ENCODE measurements at places on chromosomes 2 and 18. TPM values are rescaled to one million over a fixed set of nuclear protein-coding genes. Genes with fewer than 3 reads are reported as not detected.

The IRS1 gene
- total RNA-seq, result 15.1 TPM

The MMADHC gene
- 86.5 TPM for total RNA-seq

The AQP12B gene
- total RNA-seq, result not detected

The GPR55 gene
- total RNA-seq, result not detected

The GAREM1 gene
- total RNA-seq, result 11.0 TPM

The NT5DC4 gene
- not detected for total RNA-seq

The MSGN1 gene
- not detected for total RNA-seq

The FAM237A gene
- total RNA-seq, result not detected

The C2orf49 gene
- 19.9 TPM for total RNA-seq

The PRKAG3 gene
- total RNA-seq, result not detected

The SPDYA gene
- 1.1 TPM for total RNA-seq

The RAD51AP2 gene
- total RNA-seq, result 0.16 TPM

The SOX11 gene
- 201 TPM for total RNA-seq

GRCh38 chr2:101356055-101356454, 31.2 kb downstream of the CREG2 start:
- DNase-seq, result no peak

- DNase-seq, result no peak
Measured at GRCh38 chr2:26696351-26696816, 3.9 kb downstream of the KCNK3 start.

- DNase-seq, result no peak
Measured at GRCh38 chr2:219168526-219168925, 1.3 kb downstream of the SLC23A3 start.

DNA sequence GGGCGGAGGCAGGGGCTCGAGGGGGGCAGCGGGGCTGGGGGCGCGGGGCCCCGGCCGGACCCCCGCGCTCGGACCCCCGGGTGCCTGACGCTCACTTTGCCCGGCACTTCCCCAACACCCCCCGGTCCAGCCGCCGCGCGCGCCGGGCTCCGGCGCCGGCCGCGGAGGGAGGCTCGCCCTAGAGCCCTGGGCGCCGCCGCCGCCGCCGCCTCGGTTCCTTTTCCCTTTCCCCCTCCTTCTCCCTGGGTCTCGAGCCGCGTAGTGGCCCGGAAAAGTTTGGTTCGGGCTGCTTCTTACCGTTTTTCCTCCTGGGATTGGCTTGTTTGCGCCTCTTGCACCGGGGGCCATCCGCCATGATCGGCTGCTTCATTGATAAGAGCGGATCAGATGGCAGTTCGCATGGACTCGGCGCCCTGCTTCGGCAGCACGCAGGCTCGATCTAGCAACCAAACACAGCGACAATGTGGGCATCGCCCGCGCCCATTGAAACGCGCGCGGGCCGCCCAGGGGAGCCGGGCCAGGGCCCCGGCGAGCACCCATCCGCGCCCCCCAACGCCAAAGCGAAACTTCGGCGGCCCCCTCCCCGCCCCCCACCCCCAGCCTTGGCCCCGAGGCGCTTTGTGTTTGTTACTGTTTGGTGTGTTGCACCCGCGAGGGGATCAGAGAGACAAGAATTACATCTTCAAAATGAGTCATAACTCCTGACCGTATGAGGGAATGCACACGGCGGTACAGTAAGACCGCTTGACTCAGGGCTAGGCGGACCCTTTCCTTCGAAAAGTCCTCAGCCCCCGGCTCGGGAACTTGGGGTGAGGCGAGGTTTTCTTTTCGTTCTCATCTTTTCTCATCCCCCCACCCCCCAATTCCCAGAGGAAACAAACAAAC, 2.7 kb downstream of the ZEB2 start:
- no peak for DNase-seq

DNA sequence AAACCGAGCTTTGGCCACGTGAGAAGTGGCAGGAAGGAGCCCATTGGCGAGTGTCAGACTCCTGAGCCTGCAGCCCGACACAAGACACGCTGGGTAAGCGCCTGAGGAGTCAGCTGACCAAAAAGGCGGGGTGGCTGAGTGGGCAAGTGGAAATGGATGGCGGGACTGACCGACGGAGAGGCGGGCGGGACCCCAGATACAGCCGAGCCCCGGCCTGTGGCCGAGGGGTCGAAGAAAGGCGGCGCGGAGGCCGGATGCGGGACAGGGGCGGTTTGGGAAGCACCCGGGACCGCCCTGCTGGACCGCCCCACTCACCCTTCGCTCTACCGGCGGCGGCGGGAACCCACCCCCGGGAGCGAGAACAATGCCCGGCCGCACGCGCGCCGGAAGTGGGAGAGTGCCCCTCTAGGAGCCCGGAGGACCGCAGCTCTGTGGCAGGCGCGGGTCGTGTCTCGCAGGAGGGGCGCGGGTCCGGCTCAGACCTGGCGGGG, 22.8 kb downstream of the ZSCAN30 start:
- DNase-seq, result no peak

DNA sequence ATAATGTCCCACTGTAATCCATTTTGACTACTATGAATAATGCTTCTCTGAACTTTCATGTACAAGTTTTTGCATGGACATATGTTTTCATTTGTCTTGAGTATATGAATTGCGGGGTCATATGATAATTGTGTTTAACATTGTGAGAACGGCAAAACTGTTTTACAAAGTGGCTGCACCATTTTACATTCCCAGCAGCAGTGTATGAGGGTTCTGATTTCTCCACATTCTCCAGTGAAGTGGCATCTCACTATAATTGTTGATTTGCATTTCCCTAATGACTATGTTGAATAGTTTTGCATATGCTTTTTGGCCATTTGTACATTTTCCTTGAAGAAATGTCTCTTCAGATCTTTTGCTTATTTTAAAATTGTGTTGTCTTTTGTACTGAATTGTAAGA, 20.1 kb downstream of the NCOA1 start:
- DNase-seq, result no peak

GRCh38 chr2:3189076-3189591, 188.5 kb downstream of the EIPR1 start:
- no peak for DNase-seq

- DNase-seq, result no peak
Measured at GRCh38 chr2:30201990-30202389, 29.3 kb upstream of the LBH start.

DNA sequence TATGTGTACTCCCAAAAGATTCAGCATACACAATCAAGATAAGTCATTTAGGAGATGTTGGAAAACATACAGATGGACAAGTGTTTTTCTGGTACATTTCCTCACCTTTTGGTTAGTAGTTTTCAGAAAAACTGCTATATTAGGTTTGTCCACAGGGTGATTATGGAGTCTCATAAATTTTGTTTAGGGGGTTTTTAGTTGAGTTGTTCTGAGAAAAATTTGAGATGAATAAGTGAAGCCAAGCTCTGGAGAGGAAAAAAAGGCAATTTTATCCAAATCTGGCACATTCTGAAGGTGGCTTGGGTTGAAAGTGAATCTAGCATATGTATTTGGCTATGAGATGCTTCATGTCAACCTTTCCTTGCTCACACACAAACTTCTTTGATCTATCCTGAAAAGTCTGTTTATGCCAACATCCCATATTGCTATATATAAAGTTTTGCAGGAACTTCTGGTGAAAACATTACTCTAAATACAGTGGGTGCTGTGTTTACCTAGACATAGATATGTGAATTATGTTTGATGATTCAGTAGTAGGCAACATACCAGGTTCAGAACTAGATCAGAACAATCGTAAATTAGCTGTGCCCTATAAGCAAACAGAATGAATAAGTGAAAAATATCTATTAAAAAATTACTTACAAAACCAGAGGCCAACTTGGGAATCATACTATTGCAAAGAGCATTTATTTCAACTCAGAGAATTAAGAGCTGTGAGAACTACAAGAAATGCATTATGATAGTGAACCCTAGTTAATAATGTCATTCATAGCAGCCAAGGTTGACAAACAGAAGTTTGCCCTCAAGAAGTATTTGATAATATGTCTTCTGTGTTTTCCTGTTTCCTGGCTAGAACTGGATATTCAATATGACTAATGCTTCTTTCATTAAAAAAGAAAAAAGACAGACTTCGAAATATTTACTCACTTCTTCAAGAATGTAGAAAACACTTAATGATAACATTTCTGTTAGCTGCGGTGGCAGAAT, 552.0 kb downstream of the IRS1 start:
- DNase-seq, result no peak

GRCh38 chr2:28821295-28821958, 10.8 kb downstream of the SPDYA start:
- peak; percentile 65 for DNase-seq

- no peak for DNase-seq
Measured at GRCh38 chr2:39593439-39594393, 72.0 kb upstream of the TMEM178A start.

GRCh38 chr2:129705085-129705484, 274.4 kb upstream of the RAB6C start:
- no peak for DNase-seq

GRCh38 chr18:58787536-58788149, 77.0 kb upstream of the ZNF532 start:
- no peak for DNase-seq

- no peak for DNase-seq
Measured at GRCh38 chr2:74939919-74940812, 18.3 kb upstream of the POLE4 start.

- no peak for DNase-seq
Measured at GRCh38 chr2:203396667-203397066, 68.5 kb downstream of the ABI2 start.

DNA sequence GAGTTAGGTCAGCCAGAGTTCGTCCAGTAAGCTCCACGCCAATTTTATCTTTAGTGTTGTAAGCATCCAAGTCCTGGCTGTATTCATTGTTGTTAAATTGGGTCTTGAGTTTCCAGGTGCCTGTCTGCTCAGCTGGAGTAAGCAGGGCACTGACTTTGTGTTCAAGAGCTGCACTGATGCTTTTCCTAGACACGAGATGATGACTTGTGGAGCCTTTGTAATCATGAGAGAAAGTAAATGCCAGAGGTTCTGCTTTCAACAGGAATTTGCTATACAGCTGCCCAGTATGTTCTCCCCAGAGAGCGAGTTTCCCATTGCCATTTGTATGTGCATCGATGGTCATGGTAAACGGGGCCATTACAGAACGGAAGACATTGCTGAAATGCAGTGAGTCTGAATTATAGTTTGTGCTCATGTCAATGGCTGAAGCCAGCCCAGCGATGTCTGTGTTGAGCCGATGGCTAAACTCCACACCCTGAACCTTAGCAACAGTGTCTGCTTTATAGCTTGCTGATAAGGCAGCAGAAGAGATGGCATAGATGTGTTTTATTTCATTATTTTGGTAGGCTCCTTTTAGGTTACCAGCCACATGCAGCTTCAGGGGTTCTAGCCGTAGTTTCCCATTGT, 32.9 kb downstream of the APOB start:
- DNase-seq, result no peak

DNA sequence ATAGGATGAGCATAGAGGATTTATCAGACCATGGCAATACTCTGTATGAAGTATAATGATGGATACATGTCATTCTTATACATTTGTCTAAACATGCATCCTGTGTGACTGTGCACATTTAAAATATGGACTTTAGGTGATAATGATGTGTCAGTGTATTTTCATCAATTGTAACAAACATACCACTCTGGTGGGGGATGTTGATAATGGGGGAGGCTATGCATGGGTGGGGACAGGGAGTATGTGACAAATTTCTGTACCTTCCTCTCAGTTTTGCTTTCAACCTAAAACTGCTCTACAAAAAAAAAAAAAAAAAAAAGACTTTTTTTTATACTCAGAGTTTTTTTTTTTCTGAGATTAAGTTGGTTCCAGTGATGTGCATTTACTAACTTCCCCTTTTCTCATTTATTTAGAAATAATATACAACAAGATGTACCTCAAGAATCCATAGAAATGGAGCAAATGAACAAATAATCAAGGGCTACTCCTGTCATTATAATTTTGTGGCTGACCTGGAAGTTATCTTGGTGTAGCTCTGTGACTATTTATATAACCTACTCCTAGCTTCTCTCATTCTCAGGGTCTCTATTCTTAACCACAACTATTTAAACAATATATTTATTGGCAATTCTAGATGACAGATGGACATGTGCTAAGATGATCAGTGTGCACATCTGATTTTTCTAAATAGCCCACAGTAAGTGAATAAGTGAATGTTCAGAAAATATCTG, 108.9 kb upstream of the ITGA4 start:
- DNase-seq, result no peak

GRCh38 chr2:238847841-238848690, at the start of gene TWIST2:
TSS of gene TWIST2 (plus strand) at chr2:238848085. CDS start at chr2:238848216, 131 bp downstream.
- peak; percentile 39 for DNase-seq

GRCh38 chr2:65043001-65043400, 13.2 kb upstream of the CEP68 start:
- DNase-seq, result no peak

DNA sequence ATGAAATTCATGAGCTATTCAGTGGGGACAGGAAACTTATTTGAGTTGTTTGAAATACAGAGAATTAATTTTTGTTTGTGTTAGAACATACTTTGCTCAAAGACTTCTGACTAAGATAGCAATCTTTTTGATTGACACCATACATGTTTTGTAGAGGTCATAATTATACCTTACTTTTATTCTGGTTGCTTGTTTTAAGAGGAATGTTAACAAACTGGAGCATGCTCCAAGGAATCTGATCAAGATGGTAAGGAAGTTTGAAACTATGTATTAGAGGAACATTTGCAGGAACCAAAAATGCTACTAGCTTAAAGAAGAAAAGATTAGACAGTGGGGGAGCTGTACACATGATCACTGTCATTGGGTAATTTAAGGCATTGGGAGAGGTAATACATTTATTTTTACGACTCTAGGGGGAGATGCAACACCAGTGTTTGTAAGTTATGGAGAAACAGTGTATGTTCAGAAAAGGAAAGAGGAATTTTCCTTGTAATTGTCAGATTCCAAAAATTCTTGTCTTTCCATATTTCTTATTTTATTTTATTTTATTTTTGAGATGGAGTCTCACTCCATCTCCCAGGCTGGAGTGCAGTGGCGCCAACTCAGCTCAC, 8.0 kb downstream of the AGFG1 start:
- DNase-seq, result no peak

GRCh38 chr18:35991696-35992095, 19.2 kb downstream of the RMP24 start:
- DNase-seq, result no peak

DNA sequence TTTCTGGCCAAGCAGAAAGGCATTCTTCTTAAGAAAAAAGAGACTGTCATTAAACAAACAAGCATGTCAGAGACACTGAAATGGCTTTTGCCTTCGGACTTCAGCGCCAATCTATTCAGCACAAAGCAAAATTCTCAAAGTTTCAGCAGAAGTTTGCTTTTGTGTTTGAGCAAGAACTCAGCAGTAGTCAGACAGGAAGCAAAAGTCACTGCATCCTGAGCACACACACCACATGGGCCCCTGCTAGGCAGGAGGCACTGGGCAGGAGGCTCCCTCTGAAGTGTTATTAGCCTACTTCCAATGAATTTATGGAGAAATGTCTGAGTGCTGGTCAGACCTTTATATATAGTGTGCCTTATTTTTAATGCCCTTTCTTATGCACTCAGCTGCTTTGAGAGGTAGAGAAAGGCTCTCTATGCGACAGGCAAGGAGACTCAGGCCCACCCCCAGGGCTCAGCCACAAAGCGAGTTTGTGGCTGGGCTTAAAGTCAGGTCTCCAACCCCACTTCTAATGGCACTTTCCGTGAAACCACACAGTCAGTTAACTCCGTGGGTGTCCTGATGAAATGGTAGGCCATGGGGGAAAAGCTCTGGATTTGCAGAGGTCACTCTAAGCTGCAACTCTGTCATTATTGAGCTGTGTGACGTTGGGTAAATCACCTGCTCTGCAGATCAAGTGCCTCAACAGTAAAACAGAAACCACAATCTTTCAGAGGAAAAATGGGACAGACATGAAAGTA, 161.0 kb upstream of the TMEM200C start:
- peak; percentile 13 for DNase-seq

- DNase-seq, result peak; percentile 61
Measured at GRCh38 chr18:44744161-44745121, 63.8 kb downstream of the SETBP1 start.

GRCh38 chr2:224551693-224552092, 33.5 kb downstream of the CUL3 start:
- no peak for DNase-seq

Data from neural crest cell (in vitro differentiated cells).